Coronary artery (tissue), 2 donors: ENCODE measurements at places on chromosomes 12 and 14.

GRCh38 chr12:119676022-119676421 is 8.1 kb downstream of the PRKAB1 start:
- no peak for DNase-seq

GRCh38 chr12:76679778-76680177 is 84.1 kb upstream of the ZDHHC17 start:
- no peak for DNase-seq

- no peak for DNase-seq
Measured at GRCh38 chr12:2312175-2312574, 259.4 kb downstream of the CACNA1C start.

DNA sequence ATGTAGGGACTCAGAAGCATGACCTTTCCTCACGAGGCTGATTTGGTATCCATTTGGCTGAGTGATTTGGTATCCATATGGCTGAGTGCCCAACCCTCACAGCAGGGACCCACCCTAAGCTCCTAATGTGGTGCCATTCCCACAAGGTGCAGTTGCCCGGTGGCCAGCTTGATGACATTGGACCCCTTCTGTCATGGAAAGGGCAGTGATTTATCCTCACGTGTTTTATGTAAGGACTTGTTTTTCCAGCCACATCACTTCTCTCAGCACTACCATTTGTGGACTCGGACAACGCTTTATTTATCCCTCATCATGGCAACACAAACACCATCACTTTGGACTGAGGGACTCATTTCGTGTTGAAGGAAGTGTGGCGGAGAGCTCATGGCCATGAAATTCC is 8.5 kb upstream of the CDC42BPB start:
- DNase-seq = no peak

GRCh38 chr12:2555487-2556082 is 239.2 kb upstream of the FKBP4 start:
- no peak for DNase-seq

GRCh38 chr14:21999402-21999801 is 325.8 kb upstream of the OR4E1 start:
- DNase-seq = no peak

- DNase-seq = no peak
Measured at GRCh38 chr12:42611571-42612230, 22.2 kb upstream of the PRICKLE1 start.

DNA sequence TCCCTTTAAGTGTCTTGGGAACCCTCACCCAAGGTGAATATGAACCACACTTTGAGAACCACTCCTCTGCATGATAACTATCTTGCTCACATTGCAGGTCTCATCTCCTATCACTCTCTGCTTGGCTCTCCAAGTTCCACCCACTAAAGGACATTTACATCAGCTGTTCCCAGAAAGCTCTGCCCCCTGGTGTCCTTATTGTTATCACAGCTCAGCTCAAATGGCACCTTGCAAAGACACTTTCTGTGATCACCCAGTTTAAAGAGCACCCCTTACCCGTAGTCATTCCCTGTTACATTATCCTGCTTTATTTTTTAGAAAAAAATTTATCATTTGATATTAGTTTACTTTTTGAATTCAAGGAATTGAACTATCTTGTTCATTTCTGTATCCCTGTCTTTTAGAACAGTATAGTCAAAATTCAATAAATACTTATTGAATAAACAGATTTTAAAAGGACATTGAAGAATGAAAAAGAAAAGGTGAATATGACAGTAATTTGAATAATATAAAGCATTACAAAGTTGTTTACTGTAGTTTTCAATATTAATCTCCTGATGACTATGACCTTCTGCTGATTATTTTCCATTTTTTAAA is 20.5 kb upstream of the GUCY2C start:
- DNase-seq = no peak

- no peak for DNase-seq
Measured at GRCh38 chr12:30882706-30883105, 43.8 kb upstream of the TSPAN11 start.

DNA sequence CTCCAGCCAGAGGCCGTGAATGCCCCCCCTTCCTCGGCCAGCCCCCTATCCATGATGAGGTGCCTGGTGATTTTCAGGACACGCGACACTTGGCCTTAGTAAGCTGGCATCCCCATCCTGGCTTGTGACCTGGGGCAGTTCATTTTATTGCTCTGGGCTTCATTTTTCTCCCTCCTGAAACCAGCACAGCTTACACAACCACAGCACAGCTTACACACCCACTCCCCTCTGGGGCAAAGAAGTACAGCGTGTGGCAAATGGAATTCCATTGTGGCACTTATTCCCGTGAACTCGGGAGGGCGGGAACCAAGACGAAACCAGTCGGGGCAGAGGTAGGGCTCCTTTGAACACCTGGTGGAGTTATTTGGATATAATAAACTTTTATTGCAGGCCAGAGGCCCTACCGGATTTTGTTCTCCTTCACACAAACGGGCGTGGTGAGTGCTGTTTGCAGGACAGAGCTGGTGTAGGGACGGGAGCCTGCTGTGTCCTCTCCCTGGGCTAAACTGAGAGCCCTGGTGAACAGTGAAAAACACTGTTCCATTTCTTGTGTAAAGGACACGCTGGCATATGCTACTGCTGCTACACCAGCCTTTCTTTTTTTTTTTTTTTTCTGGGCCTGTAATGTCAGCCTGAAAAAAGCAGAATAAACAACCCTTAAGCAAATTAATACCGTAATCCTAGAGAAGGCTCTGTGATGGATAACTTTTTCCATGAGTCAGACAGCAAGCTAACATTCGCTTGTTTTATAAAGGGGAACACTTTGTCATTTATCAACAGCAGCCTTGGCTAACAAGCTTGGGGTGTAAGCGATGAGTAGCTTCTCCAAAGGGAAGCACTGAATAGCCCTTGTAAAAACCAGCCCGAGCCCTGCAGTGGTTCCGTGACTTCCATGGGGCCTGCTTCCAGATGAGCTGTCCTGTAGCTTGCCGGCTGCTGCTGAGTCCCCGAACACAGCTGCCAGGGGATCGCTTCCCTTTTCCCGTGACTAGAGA is 29.3 kb downstream of the CD9 start:
- DNase-seq = peak; percentile 88

GRCh38 chr14:69635981-69636639 is 24.7 kb downstream of the SUSD6 start:
- no peak for DNase-seq

DNA sequence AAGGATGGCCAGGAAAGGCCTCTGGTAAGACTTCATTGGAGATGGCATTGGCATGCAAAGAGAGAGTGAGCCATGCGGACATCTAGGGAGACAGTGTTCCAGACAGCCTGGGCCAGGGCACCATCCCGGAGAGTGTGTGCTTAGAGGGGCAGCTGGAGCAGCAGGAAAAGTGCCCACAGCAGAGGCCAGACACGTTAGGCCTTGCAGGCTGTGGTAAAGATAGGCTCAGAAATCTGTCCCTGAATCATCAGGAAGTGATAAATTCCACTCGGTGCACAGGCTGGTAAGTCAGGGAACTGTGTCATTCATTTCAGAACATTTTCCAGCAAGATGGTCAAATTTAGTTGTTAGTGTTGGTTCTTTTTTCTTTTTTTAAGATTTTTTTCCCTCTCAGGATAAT is 8.8 kb downstream of the GALNT16 start:
- no peak for DNase-seq

DNA sequence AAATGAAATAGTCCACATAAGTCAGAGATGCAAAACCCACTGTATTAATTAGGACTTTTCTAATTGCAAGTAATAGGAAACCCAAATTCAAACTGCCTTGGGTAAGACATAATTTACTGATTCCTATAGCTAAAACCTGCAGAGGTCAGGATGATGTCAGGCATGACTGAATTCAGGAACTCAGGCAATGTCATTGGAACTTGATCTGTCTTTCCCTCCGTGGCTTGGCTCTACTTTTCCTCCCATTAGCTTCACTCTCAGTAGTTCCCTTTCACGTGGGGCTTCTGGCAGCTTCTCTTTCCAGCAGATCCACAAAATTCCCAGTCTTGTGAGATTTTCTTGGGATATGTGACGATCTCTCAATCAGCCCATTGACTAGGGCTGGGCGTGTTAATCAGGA is 2.4 kb upstream of the JDP2 start:
- DNase-seq = no peak

DNA sequence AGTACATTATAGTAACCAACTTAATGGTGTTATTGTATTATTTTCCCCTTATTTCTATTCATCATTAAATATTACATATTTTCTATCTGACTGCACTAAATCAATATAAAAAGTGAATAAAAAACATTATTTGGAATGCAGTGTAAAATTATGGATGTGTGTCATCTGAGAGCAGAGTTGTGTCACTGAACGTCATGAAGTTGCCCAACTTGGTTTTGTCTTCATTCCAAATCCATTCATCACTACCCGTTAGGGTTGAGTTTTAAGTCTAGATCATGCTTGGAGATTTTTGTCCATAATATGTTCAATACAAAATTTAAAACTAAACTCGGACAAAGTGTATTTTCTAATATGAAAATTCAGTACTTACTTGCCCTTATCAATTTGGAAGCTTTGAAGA is 16.1 kb downstream of the KLRF1 start:
- no peak for DNase-seq

DNA sequence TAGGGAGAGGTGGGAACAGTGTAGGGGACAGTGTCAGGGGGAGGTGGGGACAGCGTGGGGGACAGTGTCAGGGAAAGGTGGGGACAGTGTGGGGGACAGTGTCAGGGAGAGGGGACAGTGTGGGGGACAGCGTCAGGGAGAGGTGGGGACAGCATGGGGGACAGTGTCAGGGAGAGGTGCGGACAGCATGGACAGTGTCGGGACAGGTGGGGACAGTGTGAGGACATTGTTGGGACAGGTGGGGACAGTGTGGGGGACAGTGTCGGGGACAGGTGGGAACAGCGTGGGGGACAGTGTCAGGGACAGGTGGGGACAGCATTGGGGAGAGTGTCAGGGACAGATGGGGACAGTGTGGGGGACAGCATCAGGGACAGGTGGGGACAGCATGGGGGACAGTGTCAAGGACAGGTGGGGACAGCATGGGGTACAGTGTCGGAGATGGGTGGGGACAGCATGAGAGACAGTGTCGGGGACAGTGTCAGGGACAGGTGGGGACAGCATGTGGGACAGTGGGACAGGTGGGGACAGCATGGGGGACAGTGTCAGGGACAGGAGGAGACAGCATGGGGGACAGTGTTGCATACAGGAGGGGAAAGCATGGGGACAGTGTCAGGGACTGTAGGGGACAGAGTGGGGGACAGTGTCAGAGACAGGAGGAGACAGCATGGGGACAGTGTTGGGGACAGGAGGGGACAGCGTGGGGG is 139.0 kb downstream of the TMEM121 start:
- DNase-seq = no peak

- no peak for DNase-seq
Measured at GRCh38 chr12:77796775-77797174, 33.9 kb upstream of the NAV3 start.

GRCh38 chr14:85533023-85533860 is 3.3 kb downstream of the FLRT2 start:
- no peak for DNase-seq

DNA sequence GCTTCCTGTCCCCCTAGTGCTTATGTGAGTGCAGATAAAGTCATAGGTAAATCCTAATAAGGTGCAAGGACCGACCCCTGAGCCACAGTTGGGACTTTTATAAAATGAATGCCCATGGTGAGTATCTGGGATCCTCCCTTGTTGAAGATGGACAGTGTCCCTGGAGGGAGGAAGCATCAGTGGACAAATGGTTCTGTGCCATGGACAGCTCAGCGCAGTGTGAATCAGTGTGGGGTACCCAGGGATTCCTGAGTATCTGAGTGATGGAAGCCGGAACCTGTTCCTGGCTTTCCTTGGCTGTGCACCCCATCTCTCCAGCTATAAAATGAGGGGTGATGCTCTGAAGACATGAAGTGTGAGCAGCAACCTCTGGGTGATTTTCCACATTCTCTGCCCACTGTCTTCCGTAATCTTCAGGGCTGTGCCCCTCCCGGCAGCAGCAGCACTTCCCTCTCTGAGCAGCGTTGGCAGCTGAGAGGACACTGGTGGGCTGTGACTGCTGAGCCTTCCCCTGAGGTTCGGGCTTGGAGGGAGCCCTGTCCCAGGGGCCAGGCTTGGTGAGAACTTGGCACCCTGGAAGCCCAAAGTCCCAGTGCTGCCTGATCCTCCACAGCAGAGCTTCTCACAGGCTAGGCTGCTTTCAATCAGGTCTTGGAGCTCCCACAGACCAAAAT is 25.0 kb downstream of the VCPKMT start:
- DNase-seq = no peak

DNA sequence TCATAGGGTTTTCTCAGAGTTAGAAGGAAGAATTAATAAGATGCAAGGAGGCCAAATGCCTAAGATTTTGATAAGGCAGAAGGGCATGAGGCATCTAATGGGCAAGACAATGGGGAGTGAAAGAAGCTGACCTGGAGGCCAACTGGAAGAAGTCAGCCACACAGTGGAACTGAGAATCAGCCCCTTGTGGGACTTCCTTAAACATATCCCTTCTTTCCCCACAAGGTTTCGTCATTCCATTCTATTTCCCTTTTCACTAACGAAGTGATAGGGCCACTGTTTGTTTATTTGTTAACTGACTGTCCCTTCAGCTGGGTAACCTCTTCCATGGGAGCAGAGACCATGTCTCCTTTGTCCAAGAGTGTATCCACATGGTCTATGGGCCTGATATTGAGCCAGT is 86.2 kb downstream of the HELB start:
- DNase-seq = no peak

- DNase-seq = no peak
Measured at GRCh38 chr12:122688291-122688690, 14.9 kb downstream of the HCAR2 start.

DNA sequence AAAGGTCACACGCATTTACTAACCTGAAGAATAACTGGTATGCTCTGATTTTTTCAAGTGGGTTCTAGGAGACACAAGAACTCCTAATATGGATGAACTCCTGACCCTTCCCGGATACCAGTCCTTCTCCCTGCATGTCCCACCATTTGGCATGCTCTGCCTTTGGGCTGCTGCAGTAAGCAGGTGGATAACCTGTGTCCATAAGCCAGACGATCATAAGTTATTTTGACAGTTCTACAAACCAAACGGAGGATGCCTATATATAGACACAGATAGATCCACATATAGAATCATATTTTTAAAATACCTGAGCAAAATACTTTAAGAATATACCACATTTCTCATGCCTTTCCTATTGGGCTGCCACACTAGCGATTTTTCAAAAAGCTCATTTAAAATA is 49.4 kb downstream of the TMTC1 start:
- DNase-seq = no peak

GRCh38 chr12:63382930-63383329 is 231.9 kb upstream of the AVPR1A start:
- no peak for DNase-seq
